Stomach (tissue), 19 donors: ENCODE measurements at places on chromosomes 6 and 20. TPM values are rescaled to one million over a fixed set of nuclear protein-coding genes. Genes with fewer than 3 reads are reported as not detected.

- no peak for DNase-seq
- H3K27me3 ChIP-seq, result no peaks in the 10 kb centered on the region
- no peaks in the 10 kb centered on the region for H3K36me3 ChIP-seq
- H3K27ac ChIP-seq, result no peak overlapping the region
- no peaks in the 10 kb centered on the region for H3K4me1 ChIP-seq
Measured at GRCh38 chr6:67812693-67813092, 822.4 kb upstream of the ADGRB3 start.

DNA sequence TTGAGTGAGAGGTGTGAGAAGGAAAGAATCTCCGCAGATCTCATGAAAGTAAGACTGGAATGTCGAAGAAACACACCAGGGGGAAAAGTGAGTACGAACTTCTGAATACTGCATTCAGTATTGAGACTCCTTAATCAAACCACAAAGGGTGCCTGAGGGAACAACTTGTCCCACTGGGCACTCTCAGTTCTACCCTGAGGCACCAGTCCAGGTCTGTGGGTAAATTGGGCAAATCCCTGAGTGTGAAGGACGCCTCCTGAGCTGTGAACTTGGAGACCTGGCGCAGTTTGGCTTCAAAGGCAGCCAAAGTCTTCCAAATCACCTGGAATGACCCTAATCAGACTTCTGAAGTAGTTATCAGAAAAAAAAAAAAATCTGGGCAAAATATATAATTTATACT is 329.7 kb downstream of the BTBD9 start:
- no peak for DNase-seq
- H3K36me3 ChIP-seq, result no peaks in the 10 kb centered on the region
- H3K27me3 ChIP-seq, result no peaks in the 10 kb centered on the region
- H3K27ac ChIP-seq, result no peak overlapping the region
- H3K4me1 ChIP-seq, result peaks cover 13% of the 10 kb centered on the region

DNA sequence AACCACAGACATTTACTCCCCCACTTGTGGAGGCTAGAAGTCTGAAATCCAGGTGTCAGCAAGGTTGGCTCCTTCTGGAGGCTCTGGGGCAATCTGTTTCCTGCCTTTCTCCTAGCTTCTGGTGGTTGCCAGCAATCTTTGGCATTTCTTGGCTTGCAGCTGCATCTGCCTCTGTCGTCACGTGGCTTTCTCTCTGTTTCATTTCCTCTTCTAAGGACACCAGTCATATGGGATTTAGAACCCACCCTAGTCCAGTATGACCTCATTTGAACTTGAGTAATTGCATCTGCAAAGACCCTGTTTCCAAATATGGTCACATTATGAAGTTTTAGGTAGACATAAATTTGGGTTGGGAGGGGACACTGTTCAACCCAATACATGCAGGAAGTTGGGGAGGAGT is 56.2 kb upstream of the EPB41L1 start:
- peak; percentile 68 for DNase-seq
- no peak overlapping the region for H3K4me3 ChIP-seq
- no peaks in the 10 kb centered on the region for H3K36me3 ChIP-seq
- H3K27ac ChIP-seq, result peak overlapping the region; percentile 90
- peaks cover 73% of the 10 kb centered on the region for H3K4me1 ChIP-seq
- no peaks in the 10 kb centered on the region for H3K27me3 ChIP-seq

GRCh38 chr6:45843848-45844521 is 171.7 kb downstream of the CLIC5 start:
- no peak for DNase-seq
- H3K27me3 ChIP-seq, result no peaks in the 10 kb centered on the region
- no peaks in the 10 kb centered on the region for H3K36me3 ChIP-seq

DNA sequence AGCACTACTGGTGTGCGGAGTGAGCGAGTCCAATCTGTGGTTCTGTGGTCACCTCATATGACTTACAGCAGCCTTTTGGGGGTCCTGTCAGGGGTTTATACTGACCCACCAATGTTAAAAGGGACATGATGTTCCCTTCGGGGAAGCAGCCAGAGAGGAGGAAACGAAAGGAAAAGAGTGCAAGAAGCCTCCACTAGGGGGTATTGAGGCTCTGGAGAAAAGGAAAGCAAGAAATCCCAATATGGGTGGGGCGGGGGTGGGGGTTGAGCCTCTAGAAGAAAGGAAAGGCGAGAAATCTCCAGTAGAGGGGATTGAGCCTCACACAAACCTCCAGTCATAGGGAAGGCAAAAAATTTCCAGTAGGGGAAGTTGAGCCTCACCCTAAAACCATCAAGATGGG is 249.3 kb upstream of the ECI2 start:
- H3K27me3 ChIP-seq, result peaks cover 2% of the 10 kb centered on the region
- no peaks in the 10 kb centered on the region for H3K4me1 ChIP-seq
- no peak for DNase-seq
- no peak overlapping the region for H3K27ac ChIP-seq
- H3K4me3 ChIP-seq, result no peak overlapping the region

GRCh38 chr6:43310624-43311023 is 2.0 kb upstream of the CRIP3 start:
- DNase-seq, result no peak
- peaks cover 20% of the 10 kb centered on the region for H3K27me3 ChIP-seq
- no peak overlapping the region for H3K27ac ChIP-seq
- no peak overlapping the region for H3K4me3 ChIP-seq
- H3K36me3 ChIP-seq, result no peaks in the 10 kb centered on the region

DNA sequence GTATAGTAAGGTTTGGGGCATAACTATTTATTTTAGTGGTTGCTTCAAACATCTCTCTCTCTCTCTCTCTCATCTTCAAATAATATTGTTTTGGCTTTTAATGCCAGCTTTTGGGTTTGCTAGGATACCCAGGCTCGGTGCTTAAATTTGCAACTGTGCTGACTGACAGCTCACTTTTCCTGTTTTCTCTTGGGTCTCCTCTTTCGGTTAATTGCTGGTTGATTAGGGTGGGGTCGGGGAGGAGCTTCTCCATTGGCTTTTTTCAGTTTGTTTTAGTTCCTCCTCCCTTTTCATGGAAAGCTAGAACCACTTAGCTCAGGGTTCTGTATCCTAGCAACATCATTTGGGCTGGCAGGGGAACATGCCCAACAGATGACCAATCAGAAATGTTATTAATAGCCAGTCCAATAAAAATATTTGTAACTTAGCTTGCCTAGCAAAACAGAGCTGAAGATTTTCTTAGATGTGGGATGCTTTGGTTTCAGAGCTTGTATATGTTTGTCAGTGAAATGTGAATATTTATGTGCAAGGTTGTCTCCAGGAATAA is 11.3 kb downstream of the TFAP2B start:
- H3K36me3 ChIP-seq, result no peaks in the 10 kb centered on the region
- no peak overlapping the region for H3K27ac ChIP-seq
- H3K4me1 ChIP-seq, result no peaks in the 10 kb centered on the region
- H3K27me3 ChIP-seq, result peaks cover 19% of the 10 kb centered on the region
- no peak overlapping the region for H3K4me3 ChIP-seq
- no peak for DNase-seq

UBE3D gene
- 18.1 TPM for total RNA-seq

PRRC2A gene
- total RNA-seq, result 62.0 TPM

SLC52A3 gene
- total RNA-seq, result 0.58 TPM
